Activated CD4-positive, alpha-beta memory T cell treated with anti-CD3 and anti-CD28 coated beads, Interleukin-2, amount 10 ng/mL, durations not matched to agents 7 days and 5 days (primary cell): ENCODE measurements at places on chromosomes 11 and 22. TPM values are rescaled to one million over a fixed set of nuclear protein-coding genes. Genes with fewer than 3 reads are reported as not detected.

SMC1B gene
- 0.81 TPM for total RNA-seq

MICALL1 gene
- 24.1 TPM for total RNA-seq

CCDC15 gene
- 9.2 TPM for total RNA-seq

TMPRSS5 gene
- total RNA-seq: 0.50 TPM

RAB36 gene
- 0.33 TPM for total RNA-seq

CDC45 gene
- 56.2 TPM for total RNA-seq

SLC17A6 gene
- not detected for total RNA-seq

TRIM66 gene
- 22.4 TPM for total RNA-seq

OR5L2 gene
- not detected for total RNA-seq

AIFM3 gene
- 0.23 TPM for total RNA-seq

INSC gene
- total RNA-seq: 0.18 TPM

GAL3ST1 gene
- not detected for total RNA-seq

MUC2 gene
- not detected for total RNA-seq

NLRP6 gene
- total RNA-seq: 2.5 TPM

CHADL gene
- total RNA-seq: 0.18 TPM

UQCC3 gene
- 7.9 TPM for total RNA-seq

KCNK7 gene
- 0.80 TPM for total RNA-seq

ROBO3 gene
- 7.9 TPM for total RNA-seq

BTBD18 gene
- not detected for total RNA-seq

FBLN1 gene
- total RNA-seq: not detected

SYT7 gene
- total RNA-seq: not detected
